ENCODE measurements at places on chromosomes 4 and X. TPM values are rescaled to one million over a fixed set of nuclear protein-coding genes. Genes with fewer than 3 reads are reported as not detected.

HTN3 gene
- total RNA-seq, result not detected

RNF128 gene
- 1.9 TPM for total RNA-seq

FGFR3 gene
- 8.7 TPM for total RNA-seq

PRDM5 gene
- total RNA-seq, result 9.9 TPM

SPINK2 gene
- total RNA-seq, result 53.4 TPM

RNF113A gene
- total RNA-seq, result 10.5 TPM

FAM236A gene
- total RNA-seq, result 362 TPM

TLR1 gene
- total RNA-seq, result 7.4 TPM

ARHGAP6 gene
- total RNA-seq, result 72.6 TPM

GUCY1B1 gene
- total RNA-seq, result 12.6 TPM

ANKRD37 gene
- 19.0 TPM for total RNA-seq

GRCh38 chrX:50888884-50889283 is 21.7 kb upstream of the BMP15 start:
- no peak for DNase-seq

- no peak for DNase-seq
These were observed 52.4 kb downstream of the CBLL2 start for GRCh38 chrX:22325096-22325495.

DNA sequence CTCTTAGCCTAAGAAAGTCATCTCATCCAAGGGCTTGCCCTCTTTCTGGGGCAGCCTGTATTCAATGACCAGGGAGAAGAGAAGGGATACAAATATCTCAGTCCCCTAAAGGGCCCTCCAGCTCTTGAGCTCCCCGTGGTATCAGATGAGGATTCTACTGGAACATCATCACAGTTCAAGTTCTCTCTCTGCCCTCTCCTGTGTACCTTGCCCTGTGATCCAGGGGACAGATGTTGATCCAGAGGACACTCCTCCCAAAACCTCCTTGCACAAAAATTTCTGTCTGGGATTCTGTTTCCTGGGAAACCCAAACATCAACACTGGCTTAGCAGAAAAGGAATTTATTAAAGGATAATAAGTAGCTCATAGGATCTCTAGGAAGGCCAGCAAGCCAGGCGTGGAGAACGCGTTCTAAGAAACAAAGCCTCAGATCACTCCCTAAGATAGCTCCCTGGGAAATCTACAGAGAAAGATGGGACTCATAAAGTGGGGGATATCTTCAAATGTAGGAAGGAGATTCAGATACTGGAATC is 296.3 kb upstream of the KLF3 start:
- DNase-seq, result no peak

DNA sequence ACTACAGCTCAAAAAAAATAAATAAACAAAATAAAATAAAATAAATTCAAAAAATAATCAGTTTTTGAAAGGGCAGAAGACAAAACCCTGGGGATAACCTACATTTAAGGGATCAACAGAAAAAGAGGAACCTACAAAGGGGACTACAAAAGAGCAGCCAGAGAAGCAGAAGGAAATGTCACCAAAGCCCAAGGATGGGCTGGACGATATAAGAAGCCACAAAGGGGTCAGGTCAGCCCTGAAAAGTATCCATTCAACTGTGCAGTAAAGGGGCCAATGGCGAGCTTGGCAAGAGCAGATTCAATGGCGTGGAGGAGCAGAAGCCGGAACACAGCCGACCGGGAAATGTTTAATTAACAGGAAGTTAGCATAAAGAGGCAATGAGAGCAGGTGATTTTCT is 16.9 kb downstream of the ACOT9 start:
- no peak for DNase-seq

DNA sequence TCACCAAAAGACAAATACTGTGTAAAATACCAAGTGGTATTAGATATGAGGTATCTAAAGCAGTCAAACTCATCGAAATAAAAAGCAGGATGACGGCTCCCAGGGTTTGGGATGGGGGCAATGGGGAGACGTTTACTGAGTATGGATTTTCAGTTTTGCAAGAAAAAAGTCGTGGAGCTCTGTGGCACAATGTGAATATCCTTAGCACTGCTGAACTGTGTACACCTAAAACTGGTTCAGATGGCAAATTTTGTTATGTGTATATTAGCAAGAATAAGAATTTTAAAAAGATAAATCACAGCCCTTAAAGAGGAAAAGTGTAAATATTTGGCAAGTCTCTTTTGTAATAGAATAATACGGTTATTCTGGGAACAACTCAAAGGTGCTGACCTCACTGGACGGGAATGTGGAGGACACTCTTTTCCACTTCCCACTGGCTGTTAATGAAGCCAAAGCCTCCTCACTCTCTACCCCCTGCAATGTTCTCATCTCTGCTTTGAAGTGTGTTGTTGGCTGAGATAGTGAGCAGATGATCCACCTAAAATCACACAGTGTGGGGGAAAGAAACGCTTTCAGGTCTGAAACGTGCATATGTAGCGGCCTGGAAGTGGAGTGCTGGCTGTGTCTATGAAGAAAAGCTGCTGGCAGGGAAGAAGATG is 49.2 kb downstream of the SEL1L3 start:
- DNase-seq, result no peak

GRCh38 chrX:80423000-80423399 is 2.8 kb downstream of the TENT5D start:
- no peak for DNase-seq

- no peak for DNase-seq
These were observed 1025.8 kb upstream of the LCORL start for GRCh38 chr4:19047279-19047880.

- no peak for DNase-seq
These were observed 49.2 kb downstream of the GPC4 start for GRCh38 chrX:133365871-133366611.

- DNase-seq, result no peak
These were observed 124.7 kb upstream of the CPEB2 start for GRCh38 chr4:14877246-14878225.

GRCh38 chr4:157983300-157983699 is 189.5 kb downstream of the GASK1B start:
- DNase-seq, result no peak

GRCh38 chrX:13271511-13271910 is 48.3 kb downstream of the ATXN3L start:
- no peak for DNase-seq

DNA sequence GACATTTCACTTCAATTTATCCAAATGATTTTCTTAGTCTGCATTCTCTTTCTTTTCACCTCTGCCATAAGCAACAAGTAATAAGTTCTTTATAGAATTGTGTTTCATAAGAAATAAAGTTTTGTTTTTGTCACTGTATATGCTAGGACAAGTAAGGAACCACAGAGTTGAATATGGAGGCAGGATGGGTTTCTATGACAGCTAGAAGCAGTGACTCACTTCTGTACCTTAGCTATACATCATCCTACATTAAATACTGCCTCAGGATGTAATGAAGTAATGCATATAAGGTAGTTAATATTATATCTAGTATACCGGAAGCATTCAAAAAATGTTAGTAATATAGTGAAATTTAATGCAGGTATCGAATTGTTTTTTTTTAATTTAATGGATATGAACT is 128.0 kb downstream of the PPA2 start:
- no peak for DNase-seq

- DNase-seq, result no peak
These were observed 5.3 kb upstream of the OTC start for GRCh38 chrX:38347136-38347535.

DNA sequence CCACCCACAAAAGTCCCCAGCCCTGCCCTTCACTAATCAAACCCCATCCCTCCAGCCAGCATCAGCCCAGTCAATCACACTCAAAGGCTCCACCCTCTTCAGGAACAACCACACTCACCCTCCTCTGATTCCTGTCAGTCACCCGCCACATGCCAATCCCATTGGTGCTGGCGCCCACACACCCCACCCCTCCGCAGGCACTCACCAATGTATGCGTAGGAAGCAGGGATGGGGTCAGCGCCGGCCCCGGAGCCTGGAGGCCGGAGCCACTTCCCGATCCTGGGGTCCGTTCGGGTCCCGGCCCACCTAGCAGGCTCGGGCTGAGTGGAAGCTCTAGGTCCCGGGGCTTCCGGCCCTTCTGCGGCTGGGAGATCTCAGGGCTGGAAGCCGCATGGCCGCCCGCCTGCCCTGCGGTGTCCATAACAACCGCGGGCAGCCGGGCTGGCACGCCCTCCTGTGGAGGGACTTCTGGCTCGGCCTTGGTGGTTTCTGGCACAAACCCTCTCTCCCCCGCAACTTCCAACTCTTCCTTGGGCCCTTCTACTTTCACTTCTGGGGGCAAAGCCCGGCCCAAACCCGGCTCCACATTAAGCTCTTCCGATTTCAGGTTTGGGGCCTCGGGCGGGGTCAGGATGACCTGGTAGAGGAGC is 7.9 kb upstream of the CFP start:
- DNase-seq, result no peak

DNA sequence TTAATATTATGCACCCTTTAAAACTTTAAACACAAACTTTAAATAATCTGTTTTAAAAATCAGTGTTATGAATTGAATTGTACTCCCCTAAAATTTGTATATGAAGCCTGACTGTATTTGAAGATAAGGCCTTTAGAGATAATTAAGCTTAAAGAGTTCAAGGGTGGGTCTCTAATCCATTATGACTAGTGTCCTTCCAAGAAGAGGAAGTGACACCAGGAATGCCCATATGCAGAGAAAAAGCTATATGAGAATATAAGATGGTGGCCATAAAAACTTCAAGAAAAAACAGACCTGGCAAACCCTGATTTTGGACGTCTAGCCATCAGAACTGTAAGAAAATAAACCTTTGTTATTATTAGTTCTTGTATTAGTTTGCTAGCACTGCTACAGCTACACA is 29.0 kb downstream of the UGT2A2 start:
- DNase-seq, result no peak

GRCh38 chr4:184151988-184152485 is 65.6 kb downstream of the ENPP6 start:
- no peak for DNase-seq

- DNase-seq, result no peak
These were observed 1.9 kb downstream of the ARHGAP10 start for GRCh38 chr4:147733716-147734344.

DNA sequence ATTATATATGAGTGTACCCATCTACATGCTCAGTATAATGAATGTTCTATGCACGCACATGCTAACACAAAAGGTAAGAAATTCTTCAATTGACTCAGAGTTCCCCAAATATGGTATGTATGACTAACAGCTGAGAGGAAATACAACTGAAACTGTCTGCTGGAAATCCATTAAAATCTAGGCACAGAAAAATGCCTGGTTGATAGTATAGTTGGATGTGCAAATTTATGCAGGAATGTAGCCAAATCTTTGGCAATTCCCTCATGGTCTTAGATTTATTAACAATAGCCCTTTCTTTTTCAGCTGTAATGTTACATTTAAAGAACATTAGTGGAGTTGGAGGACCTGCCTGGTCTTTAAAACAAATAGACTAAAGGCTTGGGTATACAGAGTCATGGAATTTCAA is 5.5 kb downstream of the CAMK2D start:
- no peak for DNase-seq

DNA sequence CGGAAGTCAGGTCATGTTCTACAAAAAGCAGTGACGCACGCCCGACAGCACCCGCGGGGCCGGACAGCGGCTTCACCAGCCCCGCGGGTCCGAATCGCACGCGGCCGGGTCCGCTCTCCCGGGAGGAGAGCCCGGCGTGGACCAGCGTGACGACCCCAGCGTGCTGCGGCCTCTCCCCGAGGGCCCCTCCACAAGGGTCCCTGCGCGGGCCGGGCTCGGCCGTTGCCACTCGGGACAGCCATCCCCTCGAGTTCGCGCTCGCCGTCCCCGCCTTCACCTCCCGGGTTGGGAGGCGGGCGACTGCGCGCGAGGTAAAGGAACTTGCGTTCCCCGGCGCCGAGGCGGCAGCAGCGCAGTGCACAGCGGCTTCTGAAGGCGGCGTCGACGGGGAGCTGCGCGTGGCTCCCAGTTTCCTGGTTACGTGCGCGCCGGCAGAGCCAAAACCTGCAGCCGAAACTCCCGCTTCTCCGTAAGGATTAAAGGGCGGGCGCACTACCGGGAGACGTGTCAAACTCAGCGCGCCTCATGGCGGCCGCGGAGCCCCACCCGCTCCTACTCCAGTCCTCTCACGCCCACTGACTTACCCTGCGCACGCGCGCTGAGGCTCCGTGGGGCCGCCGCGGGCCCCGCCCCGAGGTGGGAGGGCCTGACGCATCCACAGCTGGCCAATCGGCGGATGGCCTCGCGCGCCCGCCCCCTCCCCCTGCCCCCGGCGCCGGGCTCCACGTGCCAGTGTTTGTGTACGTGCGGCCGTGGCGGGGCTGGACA is 416 bp upstream of the LRP2BP start:
- peak; percentile 98 for DNase-seq

DNA sequence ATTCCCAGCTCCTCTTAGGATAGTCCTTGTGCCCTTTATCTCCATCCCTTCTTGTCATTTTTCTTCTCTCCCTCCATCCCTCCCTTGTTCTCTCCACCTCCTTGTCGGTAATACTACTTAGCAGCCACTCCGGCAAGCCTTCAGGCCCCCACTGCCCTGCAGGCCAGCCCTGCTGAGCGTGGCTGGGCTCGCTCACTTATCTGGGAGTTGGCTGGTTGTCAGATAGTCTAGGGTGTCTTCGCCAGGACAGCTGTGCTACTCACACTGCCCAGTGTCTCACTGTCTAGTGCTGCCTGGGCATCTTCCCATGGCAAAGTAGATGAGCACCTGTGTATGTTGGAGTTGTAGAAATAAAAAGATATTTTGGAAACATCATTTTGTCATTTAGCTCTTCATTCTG is 75.0 kb downstream of the STK32B start:
- DNase-seq, result no peak

DNA sequence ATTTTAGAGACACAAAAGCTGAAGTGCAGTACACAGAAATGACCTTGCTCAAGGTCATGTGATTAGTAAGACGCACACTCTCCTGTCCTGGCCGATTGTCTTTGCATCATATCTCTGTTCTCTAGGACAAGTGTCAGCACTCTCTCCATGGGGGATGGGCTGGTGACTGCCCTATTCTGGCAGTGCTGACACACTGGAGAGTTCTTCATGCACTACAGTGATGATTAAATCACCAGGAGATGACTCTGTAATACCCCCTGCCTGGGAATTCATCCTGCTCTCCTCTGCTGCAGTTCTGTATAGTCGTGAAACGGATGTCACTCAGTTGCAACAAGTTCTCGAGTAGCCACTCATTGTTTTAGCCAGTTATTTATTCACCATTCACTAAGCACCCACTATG is 5.3 kb upstream of the SHISA3 start:
- no peak for DNase-seq

GRCh38 chrX:39452401-39452800 is 645.4 kb downstream of the BCOR start:
- no peak for DNase-seq

- no peak for DNase-seq
These were observed 17.4 kb upstream of the UGT2B7 start for GRCh38 chr4:69078852-69079251.

DNA sequence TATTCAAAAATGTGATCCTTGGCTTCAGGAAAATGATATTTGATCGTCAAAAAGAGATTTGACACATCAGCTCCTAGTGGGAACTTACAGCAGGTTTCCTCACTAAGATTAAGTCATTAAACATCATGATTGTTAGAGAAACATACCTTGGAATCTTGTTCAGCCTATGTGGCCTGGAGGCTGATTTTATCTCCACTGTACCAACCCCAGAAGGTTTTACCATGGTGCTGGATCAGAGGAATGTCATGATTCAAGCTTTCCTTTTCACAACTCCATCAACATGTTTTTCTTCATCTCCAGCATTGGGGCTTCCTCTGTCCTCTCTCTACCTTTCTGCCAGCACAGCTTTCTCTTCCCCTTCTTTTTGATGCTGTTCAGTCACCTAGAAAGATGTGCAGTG is 68.4 kb upstream of the MID1IP1 start:
- DNase-seq, result no peak

- DNase-seq, result peak; percentile 62
These were observed 716 bp downstream of the FHIP1A start for GRCh38 chr4:151409470-151410313.
